ENCODE measurements at places on chromosomes 2 and 18.

GRCh38 chr2:51791496-51791895 lies 759.6 kb upstream of the NRXN1 start:
- DNase-seq = no peak

DNA sequence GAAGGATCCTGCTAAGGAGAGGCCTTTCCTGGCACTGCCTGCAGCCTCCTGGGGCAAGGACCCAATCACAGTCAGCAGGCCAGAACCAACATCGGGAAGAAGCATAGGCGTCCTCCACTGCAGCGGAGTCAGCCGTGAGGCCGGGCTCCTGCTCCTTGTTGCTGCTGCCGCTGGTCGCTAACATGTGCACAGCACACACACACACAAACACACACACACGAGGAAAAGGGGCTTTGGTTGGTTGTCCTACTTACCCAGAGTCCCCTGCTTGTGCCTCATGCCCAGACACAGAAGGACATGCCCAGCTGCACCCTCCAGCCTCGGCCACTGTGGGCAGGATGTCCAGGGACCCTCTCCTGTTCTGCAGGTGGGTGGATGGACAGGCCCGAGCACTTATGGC lies 209.4 kb downstream of the GLI2 start:
- DNase-seq = no peak

- DNase-seq = peak; percentile 24
Measured at GRCh38 chr18:74633652-74634352, 36.1 kb downstream of the ZNF407 start.

GRCh38 chr18:76461692-76462325 lies 33.2 kb downstream of the ZNF516 start:
- DNase-seq = no peak

GRCh38 chr2:45899926-45900325 lies 248.5 kb downstream of the PRKCE start:
- no peak for DNase-seq

- DNase-seq = no peak
Measured at GRCh38 chr2:98658816-98659490, 50.6 kb downstream of the UNC50 start.

DNA sequence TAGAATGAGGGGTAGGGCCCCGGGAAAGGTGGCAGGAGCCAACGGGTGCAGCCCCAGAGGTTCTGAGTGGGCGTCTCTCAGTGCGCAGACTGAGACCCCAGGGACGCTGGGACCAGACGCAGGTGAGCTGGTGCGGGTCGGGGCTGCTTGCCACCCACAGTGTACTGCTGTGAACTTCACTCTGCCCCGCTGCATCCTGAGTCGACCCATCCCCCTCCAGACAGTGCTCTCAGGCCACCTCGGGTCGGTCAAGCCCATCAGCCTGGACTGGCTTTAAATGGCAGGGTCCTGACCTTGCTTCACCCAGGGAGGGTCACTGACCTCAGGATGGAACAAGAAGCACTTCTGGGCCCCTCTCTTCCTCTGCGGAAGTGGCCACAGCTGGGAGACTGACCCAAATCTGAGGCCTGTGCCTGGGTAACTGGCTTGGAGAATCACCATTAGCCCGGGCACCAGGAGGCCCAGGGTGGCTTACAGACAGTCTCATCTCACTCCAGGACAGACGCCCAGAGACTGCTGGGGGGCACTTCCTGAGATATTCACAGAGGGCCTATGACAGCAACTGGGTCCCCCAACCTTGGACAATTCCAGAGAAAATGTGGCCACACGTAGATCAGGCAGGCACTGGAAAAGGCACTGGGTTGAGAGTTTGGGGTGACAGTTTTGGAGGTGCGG lies 23.7 kb upstream of the BOK start:
- no peak for DNase-seq

GRCh38 chr2:221197225-221197856 lies 374.8 kb downstream of the EPHA4 start:
- no peak for DNase-seq

- no peak for DNase-seq
Measured at GRCh38 chr2:212528106-212528856, 10.3 kb downstream of the ERBB4 start.

DNA sequence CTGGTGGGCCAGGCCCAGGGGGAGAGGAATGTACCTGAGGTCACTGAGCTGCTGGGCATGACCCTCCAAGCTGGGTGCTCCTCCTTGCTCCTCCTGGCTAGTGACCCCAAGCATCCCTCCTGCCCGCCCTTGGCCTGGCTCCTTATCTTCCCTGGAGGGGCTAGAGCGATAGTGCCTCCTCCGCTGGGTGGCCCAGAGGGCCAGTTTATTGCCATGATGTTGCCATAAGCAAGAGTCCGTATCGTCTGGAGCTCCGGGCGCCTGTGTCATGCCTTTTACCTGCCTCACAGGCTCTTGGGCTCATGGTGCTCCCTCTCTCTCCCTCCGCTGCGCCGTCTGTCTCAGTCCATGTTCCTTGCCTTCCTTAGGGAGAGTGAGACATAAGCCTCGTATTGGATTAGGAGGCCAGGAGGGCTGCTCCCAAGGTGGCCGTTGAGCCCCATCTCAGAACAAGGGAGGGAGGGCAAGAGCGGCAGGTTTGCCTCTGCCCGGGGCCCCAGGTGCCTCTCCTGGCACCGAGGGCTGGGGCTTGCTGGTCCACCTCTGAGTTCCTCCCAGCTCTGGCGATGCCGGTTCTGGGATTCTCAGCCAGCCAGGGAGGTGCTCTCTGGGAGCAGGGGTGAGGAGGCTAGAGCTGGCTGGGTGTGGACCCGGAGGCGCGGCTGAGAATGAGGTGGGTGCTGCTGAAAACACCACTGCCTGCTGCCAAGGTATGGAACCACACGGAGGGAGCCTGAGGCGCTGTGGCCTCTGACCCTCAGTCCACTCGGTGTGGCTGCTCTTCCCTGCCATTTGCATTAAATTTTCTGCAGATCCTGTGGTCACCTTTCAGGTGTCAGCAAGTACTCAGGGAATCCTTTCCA lies 22.6 kb downstream of the KCNIP3 start:
- no peak for DNase-seq

DNA sequence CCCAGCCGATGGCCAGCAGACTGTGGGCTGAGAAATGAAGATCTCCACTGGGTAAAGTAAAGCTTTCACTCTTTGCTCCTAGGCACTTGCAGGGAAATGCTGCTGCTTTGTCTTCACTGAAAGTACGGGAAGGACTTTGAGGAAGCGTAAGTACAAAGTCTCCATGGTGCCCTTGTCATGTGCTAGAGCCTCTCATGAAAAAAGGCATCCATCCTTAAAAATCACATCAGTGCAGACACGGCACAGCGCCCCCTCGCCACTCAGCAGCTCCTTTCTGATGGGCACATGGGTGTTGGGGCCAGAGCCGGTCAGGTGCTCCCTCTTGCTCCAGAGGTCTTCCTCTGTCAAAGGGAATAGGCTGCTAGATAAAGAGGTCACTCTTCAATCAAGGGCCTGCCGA lies 109.0 kb upstream of the STPG4 start:
- no peak for DNase-seq

- no peak for DNase-seq
Measured at GRCh38 chr18:74166386-74166785, 18.1 kb downstream of the TIMM21 start.

GRCh38 chr2:8627019-8627691 lies 54.7 kb upstream of the ID2 start:
- no peak for DNase-seq

GRCh38 chr2:44679990-44680389 lies 261.5 kb upstream of the SIX3 start:
- DNase-seq = no peak

DNA sequence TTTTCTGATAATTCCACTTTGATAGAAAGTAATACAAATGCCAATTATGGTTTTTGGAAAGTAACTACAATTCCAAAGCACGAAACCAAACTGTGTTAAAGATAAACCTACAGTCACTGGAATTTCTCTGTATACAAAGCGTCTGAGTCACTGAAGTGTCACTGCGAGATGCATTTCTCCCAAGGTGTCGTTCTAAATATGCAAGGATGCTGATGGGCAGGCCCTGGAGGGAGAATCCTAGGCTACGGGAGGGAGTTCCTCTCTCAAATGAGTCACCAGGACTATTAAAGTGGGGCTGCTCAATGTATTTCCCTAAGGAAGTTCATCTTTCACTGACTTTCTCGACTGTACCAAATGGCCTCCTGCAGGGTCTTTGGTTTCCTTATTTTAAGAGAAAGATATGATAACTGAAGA lies 163.8 kb upstream of the STK17B start:
- no peak for DNase-seq

DNA sequence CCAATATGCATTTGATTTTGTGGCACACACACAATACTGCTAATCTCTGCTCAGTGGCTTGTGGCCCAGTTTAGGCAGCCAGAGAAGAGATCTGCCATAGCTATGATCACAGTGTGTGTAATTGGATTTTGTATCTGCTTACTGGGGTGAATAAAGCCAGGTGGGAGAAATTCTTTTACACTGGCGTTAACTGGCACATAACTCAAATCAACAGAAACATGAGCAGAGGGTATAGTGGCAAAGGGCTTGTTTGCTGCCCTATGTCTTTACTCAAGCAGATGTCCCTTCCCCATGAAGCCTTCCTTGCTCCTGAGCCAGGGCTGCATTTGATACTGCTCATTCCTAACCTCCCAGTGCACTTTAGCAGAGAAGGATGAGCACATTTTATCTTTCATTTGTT lies 28.5 kb downstream of the STON1 start:
- no peak for DNase-seq

DNA sequence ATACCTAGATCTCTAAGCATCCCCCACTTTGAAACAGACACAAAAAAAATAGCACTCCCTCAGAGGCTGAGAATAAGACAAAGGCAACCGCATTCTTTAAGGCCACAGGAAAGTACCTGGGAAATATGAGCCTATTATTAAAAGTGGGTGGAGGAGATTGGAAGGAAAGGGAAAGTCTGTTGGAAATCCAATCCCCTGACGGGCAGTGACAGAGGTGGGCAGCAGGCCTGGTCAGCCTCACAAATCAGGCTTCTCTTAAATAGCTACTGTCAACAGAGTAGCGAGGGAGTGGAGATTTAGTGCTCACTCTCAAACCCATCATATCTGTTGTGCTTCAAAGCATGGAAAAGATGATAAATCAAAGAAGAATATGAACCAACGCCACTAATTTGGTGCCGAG lies 324.4 kb downstream of the ALK start:
- DNase-seq = no peak

GRCh38 chr2:3505771-3506170 lies 13.6 kb downstream of the ADI1 start:
- no peak for DNase-seq

DNA sequence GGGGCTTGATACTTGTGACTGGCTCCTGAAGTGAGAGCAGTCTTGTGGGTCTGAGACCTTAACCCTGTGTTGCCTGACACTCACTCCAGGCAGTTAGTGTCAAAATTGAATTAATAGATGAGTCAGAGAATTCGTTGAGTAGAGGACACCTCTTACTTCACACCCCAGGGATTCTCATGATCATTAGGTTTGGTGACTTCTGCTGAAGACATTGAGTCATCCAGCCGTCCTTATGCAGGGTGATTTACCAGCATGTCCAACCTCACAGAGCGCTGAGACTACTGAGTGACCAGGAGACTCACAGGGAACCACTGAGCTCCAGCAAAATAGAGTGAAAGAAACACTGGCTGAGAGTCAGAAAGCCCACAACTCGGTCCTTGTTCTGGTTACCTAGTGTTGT lies 36.0 kb upstream of the EVA1A start:
- DNase-seq = no peak

DNA sequence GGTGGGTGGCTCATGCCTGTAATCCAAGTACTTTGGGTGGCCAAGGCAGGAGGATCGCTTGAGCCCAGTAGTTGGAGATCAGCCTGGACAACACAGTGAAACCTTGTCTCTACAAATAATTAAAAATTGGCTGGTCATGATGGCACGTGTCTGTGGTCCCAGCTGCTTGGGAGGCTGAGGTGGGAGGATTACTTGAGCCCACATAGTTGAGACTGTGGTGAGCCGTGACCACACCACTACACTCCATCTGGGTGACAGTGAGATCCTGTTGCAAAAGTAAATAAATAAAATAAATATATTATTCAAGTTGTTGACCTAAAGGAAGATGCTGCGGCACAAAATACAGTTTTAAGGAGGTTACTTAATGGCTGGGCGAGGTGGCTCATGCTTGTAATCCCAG lies 72.7 kb downstream of the LAMA3 start:
- DNase-seq = no peak

DNA sequence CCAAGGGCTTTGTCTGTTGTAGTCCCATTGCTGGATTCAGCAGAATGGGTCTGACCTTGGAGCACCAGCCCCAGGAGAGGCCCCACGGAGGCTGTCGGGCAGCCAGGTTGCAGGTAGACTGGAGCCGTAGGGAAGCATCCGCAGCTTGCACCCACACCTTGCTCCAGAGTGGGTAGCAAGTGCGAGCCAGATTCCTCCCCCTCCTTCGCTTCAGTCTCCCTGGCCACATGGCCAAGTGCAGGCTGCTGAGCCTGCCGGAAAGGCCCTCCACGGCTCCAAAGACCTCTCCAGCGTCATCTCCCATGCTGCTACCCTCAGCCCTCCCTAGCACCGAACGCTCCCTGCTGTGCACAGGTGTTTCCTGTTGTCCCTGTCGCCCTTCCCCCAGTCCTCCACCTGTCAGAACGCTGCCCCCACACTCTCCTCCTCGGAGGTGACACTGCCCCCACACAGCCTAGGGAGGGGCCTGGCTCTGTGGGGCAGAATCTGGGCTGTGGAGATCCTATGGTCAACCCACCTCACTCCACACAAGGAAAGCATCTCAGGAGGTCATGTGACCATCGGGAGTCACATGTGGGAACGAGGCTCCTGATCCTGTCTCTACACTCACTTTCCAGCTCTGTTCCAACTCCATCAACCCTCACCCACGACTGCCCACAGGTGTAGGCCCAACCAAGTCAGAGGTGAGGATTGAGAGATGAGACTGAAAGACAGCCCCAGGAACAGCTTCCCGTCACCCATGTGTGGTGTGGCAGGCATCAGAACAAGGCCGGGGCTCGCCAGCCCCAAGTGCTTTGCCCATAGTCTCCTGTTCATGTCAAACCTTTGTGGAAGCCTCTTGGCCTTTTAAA lies 8.3 kb downstream of the KCNF1 start:
- no peak for DNase-seq

DNA sequence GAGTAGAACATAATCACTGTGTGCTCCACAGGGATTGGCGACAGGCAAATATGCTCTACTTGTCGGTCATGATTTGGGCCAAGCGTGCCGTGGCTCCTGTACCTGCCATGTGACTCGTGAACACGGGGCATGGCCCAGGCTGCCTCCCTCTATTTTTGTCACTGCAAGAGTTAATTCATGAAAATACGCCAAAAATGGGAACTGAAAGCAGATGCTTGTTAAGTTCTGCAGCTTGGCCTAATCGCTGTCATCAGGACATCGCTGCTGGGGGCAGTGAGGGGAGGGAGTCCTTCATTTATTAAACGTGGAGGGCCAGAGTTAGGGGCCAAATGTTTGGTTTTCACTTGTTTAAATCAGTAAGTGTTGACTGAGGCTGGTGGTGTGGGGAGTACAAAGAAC lies 177.8 kb downstream of the BCL2 start:
- DNase-seq = no peak

- no peak for DNase-seq
Measured at GRCh38 chr2:219631406-219631891, 4.0 kb downstream of the SLC4A3 start.

GRCh38 chr2:180374502-180375281 lies 367.6 kb upstream of the CWC22 start:
- no peak for DNase-seq

All from mammary epithelial cell (primary cell).